ENCODE measurements at places on chromosomes 2 and 18.
A peak's percentile ranks its signal among the peaks of the same experiment; 100 is the strongest.

DNA sequence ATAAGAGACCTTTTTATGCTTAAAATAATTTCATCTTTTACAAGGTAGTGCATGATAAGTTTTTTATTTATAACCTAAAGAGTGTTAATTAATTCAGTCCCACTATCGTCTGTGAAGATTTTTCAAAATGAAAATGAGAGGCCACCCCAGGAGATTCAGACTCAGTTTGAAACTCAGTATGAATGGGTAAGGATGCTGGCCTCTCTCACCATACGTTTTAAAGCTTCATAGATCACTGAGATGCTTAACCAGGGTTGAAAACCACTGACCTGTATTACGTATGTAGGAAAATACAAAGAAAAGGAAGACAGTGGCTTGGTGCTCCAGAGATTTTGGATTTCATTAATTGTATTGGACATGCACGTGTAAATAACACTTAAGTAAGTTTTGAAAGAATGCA is 278.7 kb downstream of the FSIP2 start:
- DNase-seq = no peak

GRCh38 chr18:70151614-70152013 is 53.9 kb downstream of the RTTN start:
- DNase-seq = no peak

DNA sequence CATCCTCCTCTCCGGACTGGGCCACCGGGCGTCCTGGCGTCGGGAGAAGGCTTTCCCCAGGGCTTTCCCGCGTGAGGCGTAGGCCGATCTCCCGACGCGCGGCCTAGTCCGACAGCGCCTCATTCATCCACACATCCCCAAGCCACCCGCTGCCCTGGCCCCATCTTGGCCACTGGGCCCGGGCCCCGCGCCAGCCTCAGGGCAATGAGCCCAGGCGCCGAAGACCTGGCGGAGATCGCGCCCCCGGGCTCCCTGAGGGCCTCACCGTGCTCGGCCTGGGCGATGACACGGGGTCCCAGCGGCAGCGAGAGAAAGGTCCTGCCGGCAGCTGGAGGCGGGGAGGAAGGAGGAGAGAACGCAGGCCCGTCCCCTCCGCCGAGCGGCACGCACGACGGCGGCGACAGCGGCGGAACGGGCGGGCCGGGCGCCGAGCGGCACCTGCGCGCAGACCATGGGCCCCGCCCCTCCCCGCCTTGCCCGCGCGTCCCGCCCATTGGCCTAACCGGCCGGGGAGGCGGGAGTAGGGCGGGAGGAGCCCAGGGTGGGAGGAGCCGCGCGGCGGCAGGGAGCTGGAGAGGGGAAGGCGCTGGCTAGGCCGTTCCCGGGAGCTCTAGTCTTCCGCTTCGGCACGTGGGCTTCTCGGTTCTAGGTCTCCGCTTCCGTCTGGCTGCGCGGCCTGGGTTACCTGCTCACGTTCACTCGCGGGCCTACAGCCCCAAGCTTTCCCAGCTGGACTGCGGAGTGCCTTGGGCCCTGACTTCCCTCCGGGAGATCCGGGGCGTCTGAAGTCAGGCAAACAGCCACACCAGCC is at the start of gene OLA1:
Gene OLA1, minus strand, starts transcription at position 346 of the 811 bp plus-strand sequence. CDS start 1,717 bp downstream, outside the sequence.
- peak; percentile 98 for DNase-seq

DNA sequence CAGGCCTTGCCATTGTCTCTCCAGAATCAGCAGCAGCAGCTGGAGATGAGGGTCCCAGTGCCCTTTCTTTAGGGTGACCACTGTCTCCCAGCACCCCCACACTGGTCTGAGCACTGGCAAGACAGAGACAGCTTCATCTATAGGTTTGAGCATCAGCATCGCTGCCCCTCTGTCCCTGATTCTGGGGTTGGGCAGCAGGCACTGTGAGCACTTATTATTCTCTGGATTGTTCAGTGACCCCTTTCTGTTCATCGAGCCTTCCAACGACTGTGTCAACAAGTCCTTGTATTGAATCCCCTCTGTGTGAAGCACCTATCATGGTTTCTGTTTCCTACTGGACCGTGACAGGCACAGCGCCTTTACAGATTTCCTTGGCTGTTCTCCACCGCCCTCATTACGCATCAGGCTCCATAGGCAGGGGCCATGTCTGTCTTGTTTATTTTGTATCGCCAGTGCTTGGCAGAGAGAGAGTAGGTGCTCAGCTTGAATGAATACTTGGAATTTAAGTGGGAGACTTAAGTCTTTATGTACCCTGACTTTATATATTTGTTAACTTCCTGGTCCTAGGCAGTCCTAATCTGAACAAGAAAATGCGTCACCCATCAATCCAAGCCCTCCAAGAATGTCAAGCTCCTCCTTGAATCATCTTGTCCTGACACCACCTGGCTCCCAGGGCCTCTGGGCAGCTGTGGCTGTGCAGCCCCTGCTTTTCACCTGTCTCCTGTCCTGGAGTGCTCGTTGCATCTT is 11.4 kb downstream of the MALL start:
- no peak for DNase-seq

GRCh38 chr18:30917651-30918050 is 124.9 kb downstream of the DSC3 start:
- DNase-seq = no peak

DNA sequence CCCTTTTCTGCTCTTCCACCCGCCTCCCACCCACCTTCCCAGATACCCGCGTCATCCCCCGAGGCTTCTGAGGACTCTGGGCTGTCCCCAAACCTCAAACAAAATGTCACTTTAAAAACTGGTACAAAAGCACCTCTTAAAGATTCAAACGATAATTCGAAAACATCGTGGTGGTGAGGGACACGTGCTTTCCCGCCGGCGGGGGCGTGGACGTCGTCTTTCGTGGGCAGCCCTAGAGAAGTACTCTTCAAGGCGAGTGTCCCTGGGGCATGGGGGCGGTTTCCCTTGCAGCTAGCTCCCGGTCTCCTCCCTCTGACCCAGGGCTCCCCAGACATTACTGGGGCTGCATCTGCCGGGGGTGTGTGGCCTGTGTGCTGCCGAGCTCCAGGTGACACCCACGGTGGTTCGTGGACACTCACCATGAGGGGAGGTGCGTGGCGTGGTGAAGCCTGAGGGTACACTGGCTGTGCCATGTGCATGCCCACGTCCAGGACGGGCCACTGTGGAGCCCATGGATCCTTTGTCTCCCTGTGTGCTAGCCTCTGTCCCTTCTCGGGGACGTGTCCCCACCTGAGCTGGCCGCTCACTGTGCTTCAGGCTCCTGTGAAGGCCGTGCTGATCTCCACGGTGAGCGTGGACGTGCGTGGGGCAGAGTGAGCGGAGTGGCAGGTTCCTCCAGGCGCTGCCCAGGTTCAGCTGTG is 117.8 kb downstream of the NFATC1 start:
- no peak for DNase-seq

DNA sequence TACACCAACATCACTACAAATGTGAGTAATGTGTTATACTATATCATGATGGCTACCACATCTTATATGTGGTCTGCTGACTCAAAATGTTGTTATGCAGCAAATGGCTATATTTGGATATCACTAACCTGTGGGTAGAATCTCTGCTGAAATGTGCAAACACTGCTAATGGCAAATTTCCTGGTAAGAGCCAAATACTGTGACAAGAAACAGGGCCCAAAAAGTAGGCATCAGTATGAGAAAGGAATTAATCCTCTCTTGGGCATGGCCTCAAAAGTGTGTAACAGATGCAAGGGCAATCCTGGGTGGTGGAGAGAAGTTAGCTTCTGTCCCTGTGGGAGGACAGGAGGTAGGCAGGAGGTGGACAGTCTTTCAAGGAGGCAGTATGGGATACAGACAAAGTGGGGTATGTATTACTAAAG is 13.3 kb downstream of the ATF2 start:
- no peak for DNase-seq

Data from glutamatergic neuron (in vitro differentiated cells).